ENCODE measurements at places on chromosomes 7 and 10. TPM values are rescaled to one million over a fixed set of nuclear protein-coding genes. Genes with fewer than 3 reads are reported as not detected.

Gene PLCE1
- total RNA-seq: not detected

DNA sequence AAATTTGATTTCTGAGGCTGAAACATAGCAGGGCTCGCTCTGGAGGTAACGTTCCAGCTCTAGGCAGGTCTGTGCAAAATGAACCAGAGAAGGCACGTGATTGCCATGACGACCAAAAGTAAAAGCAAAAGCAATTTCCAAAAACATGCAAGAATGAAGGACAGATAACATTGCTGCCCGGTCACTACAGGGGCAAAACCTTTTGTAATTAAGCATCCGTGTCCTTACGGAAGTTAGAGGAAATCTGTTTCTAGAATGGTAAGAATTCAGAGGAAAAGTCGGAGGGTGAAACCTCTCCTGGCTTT lies 2.9 kb downstream of the KLF6 start:
- H3K36me3 ChIP-seq: peaks cover 71% of the 10 kb centered on the region
- peak overlapping the region; percentile 95 for H3K4me3 ChIP-seq
- peaks cover 11% of the 10 kb centered on the region for H3K27me3 ChIP-seq
- no peak for DNase-seq
- peak overlapping the region; percentile 99 for H3K27ac ChIP-seq

Gene C7orf57
- total RNA-seq: 1.0 TPM

Gene MLXIPL
- not detected for total RNA-seq

Gene PKD2L1
- total RNA-seq: not detected

Gene SDK1
- 0.49 TPM for total RNA-seq

Gene ST8SIA6
- not detected for total RNA-seq

- H3K36me3 ChIP-seq: no peaks in the 10 kb centered on the region
- no peak overlapping the region for H3K4me3 ChIP-seq
- no peak overlapping the region for H3K27ac ChIP-seq
- no peak for DNase-seq
These were observed 48.3 kb upstream of the STEAP1B start for GRCh38 chr7:22548313-22548712.

Gene HECTD2
- 2.6 TPM for total RNA-seq

DNA sequence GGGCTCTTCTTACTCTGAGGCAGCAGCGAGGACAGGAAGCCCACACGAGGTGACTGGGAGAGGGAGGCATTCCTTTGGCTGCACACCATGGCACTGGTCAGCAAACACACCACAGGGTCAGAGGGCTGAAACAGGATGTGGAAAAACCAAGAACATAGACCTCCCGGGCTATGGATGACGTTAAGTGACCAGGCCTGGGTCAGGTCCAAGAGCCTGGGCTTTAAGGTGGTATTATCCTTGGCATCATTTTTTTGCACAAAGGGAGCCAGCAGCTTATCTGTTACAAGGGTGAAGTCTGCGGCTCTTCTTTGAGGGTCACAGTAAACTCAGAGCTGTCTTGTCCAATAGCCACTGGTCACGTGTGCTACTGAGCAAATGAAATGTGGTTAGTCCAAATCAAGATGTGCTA lies 7.0 kb downstream of the WDR91 start:
- peaks cover 25% of the 10 kb centered on the region for H3K36me3 ChIP-seq
- peaks cover 48% of the 10 kb centered on the region for H3K4me1 ChIP-seq
- H3K4me3 ChIP-seq: no peak overlapping the region
- H3K27me3 ChIP-seq: no peaks in the 10 kb centered on the region

DNA sequence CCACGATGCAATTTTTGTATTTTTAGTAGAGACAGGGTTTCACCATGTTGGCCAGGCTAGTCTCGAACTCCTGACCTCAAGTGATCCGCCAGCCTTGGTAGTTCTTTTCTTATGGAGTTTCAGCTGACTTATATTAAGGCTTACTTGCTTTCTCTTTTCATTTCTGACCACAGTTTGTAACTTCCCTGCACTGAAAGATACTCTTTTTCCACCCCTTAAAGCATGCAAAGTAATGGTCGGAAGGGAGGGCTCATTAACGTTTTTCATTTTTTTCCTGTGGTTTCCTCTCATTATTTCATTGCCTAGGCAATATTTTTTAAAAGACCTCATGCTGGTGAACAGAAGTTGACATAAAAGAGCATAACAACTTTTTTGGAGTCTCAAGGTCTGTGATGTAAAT lies 27.0 kb downstream of the ADRB1 start:
- DNase-seq: no peak
- no peak overlapping the region for H3K27ac ChIP-seq
- no peaks in the 10 kb centered on the region for H3K27me3 ChIP-seq
- no peak overlapping the region for H3K4me3 ChIP-seq
- peaks cover 25% of the 10 kb centered on the region for H3K4me1 ChIP-seq

- no peak for DNase-seq
- H3K4me1 ChIP-seq: no peaks in the 10 kb centered on the region
- peaks cover 10% of the 10 kb centered on the region for H3K27me3 ChIP-seq
- no peak overlapping the region for H3K4me3 ChIP-seq
- no peak overlapping the region for H3K27ac ChIP-seq
- H3K36me3 ChIP-seq: no peaks in the 10 kb centered on the region
These were observed 31.9 kb downstream of the SH2B2 start for GRCh38 chr7:102318482-102318971.

GRCh38 chr10:75070961-75071428 lies 40.5 kb upstream of the SAMD8 start:
- H3K27ac ChIP-seq: no peak overlapping the region
- H3K4me1 ChIP-seq: peaks cover 8% of the 10 kb centered on the region
- no peak for DNase-seq
- no peaks in the 10 kb centered on the region for H3K36me3 ChIP-seq

- no peak overlapping the region for H3K27ac ChIP-seq
- no peak overlapping the region for H3K4me3 ChIP-seq
- peaks cover 33% of the 10 kb centered on the region for H3K36me3 ChIP-seq
- no peaks in the 10 kb centered on the region for H3K27me3 ChIP-seq
These were observed 42.2 kb downstream of the MAD1L1 start for GRCh38 chr7:2190531-2190930.

DNA sequence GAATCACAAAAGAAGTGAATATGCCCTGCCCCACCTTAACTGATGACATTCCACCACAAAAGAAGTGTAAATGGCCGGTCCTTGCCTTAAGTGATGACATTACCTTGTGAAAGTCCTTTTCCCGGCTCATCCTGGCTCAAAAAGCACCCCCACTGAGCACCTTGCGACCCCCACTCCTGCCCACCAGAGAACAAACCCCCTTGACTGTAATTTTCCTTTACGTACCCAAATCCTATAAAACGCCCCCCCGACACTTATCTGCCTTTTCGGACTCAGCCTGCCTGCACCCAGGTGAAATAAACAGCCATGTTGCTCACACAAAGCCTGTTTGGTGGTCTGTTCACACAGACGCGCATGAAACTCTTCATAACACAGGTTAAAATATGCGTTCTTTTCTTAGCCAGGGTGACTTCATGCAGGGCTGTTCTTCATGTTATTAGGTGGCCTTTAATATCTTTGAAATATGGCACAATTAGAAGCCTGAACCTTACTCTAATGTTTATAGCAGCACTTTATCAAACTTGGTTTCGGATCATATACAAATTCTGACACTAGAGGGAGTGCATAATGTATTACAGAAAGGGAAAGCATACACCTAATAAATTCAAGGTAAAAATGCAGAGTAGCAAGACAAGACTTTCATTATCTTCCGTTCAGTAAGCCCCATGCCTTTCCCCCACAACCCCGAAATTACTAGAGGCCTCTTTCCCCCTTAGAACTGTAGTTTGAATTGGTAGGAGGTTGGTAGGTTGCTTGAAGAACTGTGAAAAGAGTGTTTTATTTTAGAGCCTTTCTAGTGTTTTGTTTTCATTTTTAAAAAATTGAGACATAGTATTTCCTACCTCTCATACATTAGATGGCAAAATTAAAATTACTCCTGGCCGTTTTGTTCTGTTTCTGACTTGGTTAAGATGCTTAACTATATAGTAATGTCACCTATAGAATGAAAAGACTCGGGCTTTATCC lies 117.9 kb downstream of the NPY start:
- H3K27ac ChIP-seq: no peak overlapping the region
- H3K4me3 ChIP-seq: no peak overlapping the region
- no peak for DNase-seq
- no peaks in the 10 kb centered on the region for H3K27me3 ChIP-seq
- peaks cover 7% of the 10 kb centered on the region for H3K4me1 ChIP-seq
- no peaks in the 10 kb centered on the region for H3K36me3 ChIP-seq

- H3K4me3 ChIP-seq: peak overlapping the region; percentile 78
- no peak overlapping the region for H3K27ac ChIP-seq
- H3K27me3 ChIP-seq: no peaks in the 10 kb centered on the region
These were observed 2.2 kb downstream of the ARHGAP21 start for GRCh38 chr10:24721229-24722106.

Gene MAD1L1
- total RNA-seq: 37.8 TPM

- H3K4me1 ChIP-seq: no peaks in the 10 kb centered on the region
- H3K27ac ChIP-seq: no peak overlapping the region
- H3K27me3 ChIP-seq: peaks cover 3% of the 10 kb centered on the region
- no peak for DNase-seq
- H3K4me3 ChIP-seq: no peak overlapping the region
These were observed 39.6 kb downstream of the GPRIN2 start for GRCh38 chr10:46516660-46517416.

Gene RSPH10B2
- not detected for total RNA-seq

GRCh38 chr7:7731732-7732131 lies 13.3 kb upstream of the RPA3 start:
- H3K27ac ChIP-seq: no peak overlapping the region
- H3K4me1 ChIP-seq: peaks cover 10% of the 10 kb centered on the region
- no peak overlapping the region for H3K4me3 ChIP-seq
- H3K27me3 ChIP-seq: no peaks in the 10 kb centered on the region
- peaks cover 13% of the 10 kb centered on the region for H3K36me3 ChIP-seq

GRCh38 chr7:48182718-48183369 lies 11.6 kb downstream of the ABCA13 start:
- H3K4me3 ChIP-seq: no peak overlapping the region
- H3K27ac ChIP-seq: no peak overlapping the region
- DNase-seq: no peak
- H3K36me3 ChIP-seq: no peaks in the 10 kb centered on the region
- no peaks in the 10 kb centered on the region for H3K27me3 ChIP-seq

GRCh38 chr10:79937701-79938151 lies 11.2 kb downstream of the SFTPD start:
- H3K27ac ChIP-seq: no peak overlapping the region
- H3K4me3 ChIP-seq: no peak overlapping the region
- peaks cover 16% of the 10 kb centered on the region for H3K4me1 ChIP-seq
- no peaks in the 10 kb centered on the region for H3K36me3 ChIP-seq
- DNase-seq: no peak
- H3K27me3 ChIP-seq: peaks cover 10% of the 10 kb centered on the region

DNA sequence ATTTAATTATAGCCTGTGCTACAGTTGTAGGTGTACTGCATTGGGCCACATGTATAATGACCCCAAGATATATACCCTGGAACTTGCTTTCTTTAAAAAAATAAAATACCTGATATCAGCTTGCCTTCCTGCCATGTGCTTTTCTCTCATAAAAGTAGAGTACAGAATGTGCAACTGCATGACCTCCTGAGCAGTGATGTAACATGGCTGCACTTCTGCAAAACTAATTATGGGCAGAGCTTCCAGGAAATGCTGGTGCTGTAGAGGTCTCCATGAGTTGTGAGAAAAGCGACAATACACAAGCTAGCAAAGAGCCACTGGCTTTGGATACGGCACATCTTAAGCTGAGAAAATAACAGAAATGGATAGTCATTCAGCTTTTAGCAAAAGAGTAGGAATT lies 6.5 kb upstream of the ERLIN1 start:
- no peaks in the 10 kb centered on the region for H3K27me3 ChIP-seq
- DNase-seq: no peak
- peaks cover 24% of the 10 kb centered on the region for H3K4me1 ChIP-seq

- H3K27me3 ChIP-seq: no peaks in the 10 kb centered on the region
- peaks cover 39% of the 10 kb centered on the region for H3K4me1 ChIP-seq
- peaks cover 18% of the 10 kb centered on the region for H3K36me3 ChIP-seq
- H3K27ac ChIP-seq: no peak overlapping the region
These were observed 74.6 kb upstream of the IKZF1 start for GRCh38 chr7:50229964-50230363.

- no peaks in the 10 kb centered on the region for H3K27me3 ChIP-seq
- DNase-seq: no peak
- no peaks in the 10 kb centered on the region for H3K36me3 ChIP-seq
- no peaks in the 10 kb centered on the region for H3K4me1 ChIP-seq
- no peak overlapping the region for H3K27ac ChIP-seq
These were observed 309.3 kb downstream of the PAXIP1 start for GRCh38 chr7:154693661-154694060.

GRCh38 chr10:36766940-36767339 lies 358.5 kb upstream of the ANKRD30A start:
- H3K36me3 ChIP-seq: no peaks in the 10 kb centered on the region
- no peak for DNase-seq
- no peak overlapping the region for H3K27ac ChIP-seq
- H3K27me3 ChIP-seq: no peaks in the 10 kb centered on the region
- H3K4me1 ChIP-seq: no peaks in the 10 kb centered on the region
- no peak overlapping the region for H3K4me3 ChIP-seq

Gene FAM25C
- total RNA-seq: not detected

- no peak overlapping the region for H3K4me3 ChIP-seq
- no peaks in the 10 kb centered on the region for H3K27me3 ChIP-seq
- peaks cover 17% of the 10 kb centered on the region for H3K4me1 ChIP-seq
These were observed 162.7 kb upstream of the PRSS1 start for GRCh38 chr7:142586611-142587010.

Gene PNLIPRP1
- total RNA-seq: not detected

- H3K4me3 ChIP-seq: no peak overlapping the region
- H3K36me3 ChIP-seq: no peaks in the 10 kb centered on the region
- no peaks in the 10 kb centered on the region for H3K27me3 ChIP-seq
- H3K27ac ChIP-seq: no peak overlapping the region
- no peaks in the 10 kb centered on the region for H3K4me1 ChIP-seq
- no peak for DNase-seq
These were observed 61.7 kb upstream of the NPTX2 start for GRCh38 chr7:98555403-98555802.

Gene SPDYE5
- total RNA-seq: not detected

Gene PBLD
- total RNA-seq: 1.5 TPM

Gene PRTFDC1
- total RNA-seq: 3.6 TPM
